ENCODE measurements at places on chromosomes 4 and X.

DNA sequence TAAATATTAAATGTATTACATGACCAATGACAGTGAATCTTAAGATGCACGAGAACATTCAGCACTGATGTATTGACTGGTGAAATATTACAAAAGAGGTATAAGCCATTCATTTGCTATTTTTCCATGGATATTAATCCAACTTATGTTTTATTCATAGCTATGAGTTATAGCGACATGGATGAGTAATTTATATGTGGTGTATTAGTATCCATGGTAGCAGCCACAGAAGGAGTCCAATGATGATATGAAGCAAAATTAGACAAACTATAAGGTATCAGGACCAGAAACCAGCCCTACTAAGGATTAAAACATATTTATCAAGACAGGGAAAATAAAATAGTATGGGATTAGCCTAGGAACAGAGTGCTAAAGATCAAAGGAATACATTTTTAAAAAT lies 50.7 kb downstream of the THAP9 start:
- DNase-seq = no peak

- no peak for DNase-seq
These were observed 336.1 kb upstream of the PABPC4L start for GRCh38 chr4:134537701-134538100.

GRCh38 chr4:170278460-170278859 lies 188.7 kb upstream of the AADAT start:
- no peak for DNase-seq

DNA sequence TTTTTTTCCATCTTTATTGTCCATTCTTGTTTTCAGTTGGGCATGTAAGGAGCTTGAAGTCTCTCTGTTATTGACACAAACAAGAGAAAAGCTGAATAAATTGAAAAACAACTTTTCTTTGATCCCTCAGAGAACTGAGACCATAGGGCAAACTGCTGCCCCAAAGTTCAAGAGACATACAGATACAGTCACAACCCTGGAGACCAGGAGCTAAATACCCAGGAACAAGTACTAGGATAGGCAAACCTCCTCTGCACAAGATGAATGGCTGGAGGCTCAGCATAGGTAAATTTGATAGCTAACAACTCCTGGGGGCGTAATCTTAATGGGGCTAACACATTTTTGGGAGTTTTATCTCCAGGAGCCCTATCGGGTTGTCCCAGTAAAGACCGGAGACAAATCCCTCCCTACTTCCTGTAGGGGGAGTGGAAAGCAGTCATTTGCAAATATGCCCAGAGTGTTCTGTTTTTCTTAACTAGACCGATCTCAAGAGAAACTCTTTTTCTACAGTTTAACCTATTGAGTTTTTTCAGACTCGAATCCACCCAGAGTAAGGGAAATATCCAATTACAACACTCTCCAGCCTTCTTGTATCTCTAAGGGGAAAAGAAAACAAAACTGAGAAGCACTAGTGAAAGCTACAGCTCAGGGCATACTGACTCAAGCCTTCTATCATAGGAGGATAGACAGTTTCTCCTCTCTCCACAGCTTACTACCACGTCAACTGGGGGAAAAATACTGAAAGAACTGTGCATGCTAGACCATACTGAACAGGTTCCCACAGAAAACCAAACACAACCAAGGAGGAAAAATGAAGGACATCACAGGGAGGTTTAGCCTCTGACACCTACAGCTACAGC lies 23.1 kb downstream of the MAGEA8 start:
- no peak for DNase-seq

DNA sequence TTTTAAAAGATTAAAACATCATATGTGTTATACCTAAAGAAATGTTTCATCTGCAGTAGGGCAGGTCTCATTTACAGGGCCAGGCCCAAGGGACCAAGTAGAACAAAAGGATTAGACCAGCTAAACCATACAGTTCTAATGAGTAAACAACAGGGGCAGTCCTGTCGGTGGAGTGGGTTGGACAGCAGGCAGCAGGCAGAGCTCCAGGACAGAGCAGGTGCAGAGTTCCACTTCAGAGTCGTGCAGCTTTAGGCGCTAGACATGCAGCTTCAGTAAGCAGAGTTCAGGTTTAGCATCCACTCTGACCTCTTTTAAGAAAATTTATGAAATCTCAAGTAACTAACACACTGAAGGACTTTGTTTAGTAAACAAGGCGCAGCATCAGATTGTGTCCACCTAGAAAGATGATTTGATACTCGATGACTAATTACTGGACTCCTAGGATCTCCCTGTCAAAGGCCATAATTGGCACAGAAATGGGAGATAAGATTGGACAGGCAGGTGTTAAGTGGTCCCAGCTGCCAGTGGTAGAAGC lies 487.7 kb upstream of the INTU start:
- no peak for DNase-seq

GRCh38 chrX:1418901-1419544 lies 27.1 kb upstream of the SLC25A6 start:
- DNase-seq = no peak

- no peak for DNase-seq
These were observed 22.5 kb downstream of the MED28 start for GRCh38 chr4:17636696-17637622.

DNA sequence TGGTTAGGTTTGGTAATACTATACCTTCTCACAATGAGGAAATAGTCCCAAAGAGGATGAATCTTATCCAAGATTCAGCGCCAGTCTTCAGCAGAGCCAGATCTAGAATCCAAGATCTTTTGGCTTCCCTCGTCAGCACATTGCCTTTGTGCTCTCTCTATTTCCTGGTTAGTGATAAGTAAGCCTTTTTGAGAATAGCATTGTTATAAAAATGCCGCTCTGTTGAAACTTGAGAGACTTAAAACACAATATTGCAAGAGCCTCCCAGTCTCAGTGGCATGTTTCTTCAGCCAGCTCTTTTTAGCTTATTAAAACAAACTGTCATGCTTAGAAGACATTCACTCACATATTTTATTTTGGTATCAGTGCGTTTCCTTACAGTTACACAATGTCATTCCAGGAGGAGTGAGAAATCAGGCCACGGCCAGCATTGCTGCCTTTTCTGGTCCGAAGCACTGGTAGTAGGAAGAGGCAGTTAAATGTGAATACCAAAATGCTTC lies 141.4 kb downstream of the KLHL8 start:
- no peak for DNase-seq
